ENCODE measurements at places on chromosomes 1 and 21.

GRCh38 chr1:214831956-214832355 lies 229.0 kb downstream of the CENPF start:
- no peak for DNase-seq

- no peak for DNase-seq
Measured at GRCh38 chr1:230506451-230506850, 80.3 kb upstream of the PGBD5 start.

GRCh38 chr1:29807689-29808088 lies 571.4 kb downstream of the PTPRU start:
- DNase-seq: no peak

GRCh38 chr1:246782120-246782900 lies 58.1 kb downstream of the SCCPDH start:
- no peak for DNase-seq

DNA sequence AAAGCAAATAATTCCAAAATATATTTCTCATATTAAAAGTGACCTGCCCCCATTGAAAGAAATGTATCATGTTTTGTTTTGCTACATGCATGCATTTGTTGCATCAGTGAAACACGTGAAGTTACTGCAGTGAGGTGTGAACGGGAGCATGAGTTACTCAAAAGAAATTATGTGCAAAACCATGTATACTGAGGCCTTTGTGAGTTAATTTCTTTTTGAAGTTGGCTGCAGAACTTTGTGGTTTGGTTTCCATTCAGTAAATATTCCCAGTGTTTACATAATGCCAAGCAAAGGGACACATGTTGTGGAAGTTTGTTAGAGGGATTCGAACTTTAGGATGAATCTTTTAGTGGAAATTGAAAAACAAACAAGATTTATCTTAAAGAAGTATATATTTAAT lies 619.4 kb upstream of the ADAMTS5 start:
- no peak for DNase-seq

DNA sequence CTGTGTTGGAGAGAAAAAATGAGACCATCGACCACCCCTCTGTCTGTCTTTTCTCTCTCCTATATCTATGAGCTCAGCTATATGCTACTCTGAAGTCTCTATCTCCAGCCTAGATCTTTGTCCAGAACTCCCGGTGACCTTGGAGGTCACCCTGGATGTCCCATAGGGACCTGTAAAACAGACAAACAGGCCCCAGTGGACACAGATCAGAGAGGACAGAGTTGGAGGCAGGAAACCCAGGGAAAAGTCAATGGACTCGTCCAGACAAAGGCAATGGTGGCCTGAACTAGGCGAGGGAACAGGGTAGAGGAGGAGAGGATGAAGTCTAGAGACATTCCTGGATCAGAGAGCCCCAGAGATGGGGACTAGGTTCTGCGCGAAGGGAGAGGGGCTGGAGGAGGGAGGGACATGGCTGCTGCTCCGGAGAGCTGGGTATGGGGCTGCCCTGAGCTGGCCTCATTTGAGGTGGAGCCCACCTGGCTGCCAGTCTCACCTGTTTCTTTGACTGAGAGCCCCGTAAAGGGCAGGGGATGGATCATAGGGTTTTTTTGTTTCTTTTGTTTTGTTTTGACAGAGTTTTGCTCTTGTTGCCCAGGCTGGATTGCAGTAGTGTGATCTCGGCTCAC lies 10.6 kb upstream of the MARCKSL1 start:
- no peak for DNase-seq

DNA sequence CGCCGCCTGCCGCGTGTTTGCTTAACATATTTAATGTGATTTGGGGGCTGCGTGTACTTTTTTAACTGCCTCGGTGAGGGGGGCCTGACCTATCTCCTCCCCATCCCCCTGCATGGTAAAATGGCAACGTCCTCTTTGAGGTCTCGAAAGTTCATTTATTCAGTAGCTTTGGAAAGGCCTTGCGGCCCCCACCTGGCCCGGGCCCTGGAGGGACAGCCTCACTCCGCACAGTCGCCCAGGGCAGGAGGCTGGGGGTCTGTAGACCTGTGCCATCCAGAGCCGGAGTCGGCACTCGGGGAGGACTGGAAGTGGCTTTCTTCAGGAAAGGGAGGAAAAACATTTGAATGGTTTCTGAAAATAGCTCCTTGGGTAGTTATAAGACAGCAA lies 38.0 kb upstream of the ACTRT2 start:
- no peak for DNase-seq

DNA sequence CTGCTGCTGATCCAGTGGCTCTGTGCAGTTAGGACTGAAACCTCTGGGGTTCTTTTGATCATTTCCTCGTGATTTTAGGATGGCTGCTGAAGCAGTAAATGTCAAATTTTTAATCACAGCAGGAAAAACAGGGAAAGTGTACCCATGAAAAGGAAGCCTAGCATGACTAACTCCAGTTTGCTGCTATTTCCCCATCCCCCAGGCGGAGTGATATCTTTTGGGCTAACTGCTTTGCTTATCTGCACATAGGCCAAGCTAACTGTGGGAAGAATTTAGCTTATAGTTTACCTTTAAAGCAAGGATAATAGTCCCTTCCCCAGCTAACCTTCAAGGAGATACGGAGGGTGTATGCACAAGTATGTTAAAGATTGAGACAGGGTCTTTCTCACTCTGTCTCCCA lies 149.8 kb upstream of the TNR start:
- DNase-seq: no peak

DNA sequence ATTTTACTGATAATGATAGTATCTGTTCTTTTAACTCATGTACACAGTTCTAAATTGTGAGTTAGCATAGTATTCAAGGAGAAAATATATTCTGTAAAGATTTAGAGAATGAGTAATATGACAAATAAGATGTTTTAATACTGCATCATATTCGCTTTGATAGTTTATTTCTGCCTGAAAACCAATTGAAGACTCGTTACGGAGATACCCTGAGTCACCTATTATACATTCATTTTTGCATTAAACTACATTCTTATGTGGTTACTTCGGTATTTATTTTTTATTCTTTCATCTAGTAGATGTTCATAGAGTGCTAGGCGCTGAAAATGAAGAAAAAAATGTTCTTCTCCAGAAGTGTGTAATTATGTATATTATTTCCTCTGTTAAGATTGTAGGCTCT lies 5.3 kb downstream of the UHMK1 start:
- no peak for DNase-seq

GRCh38 chr1:231065510-231066241 lies 25.6 kb upstream of the FAM89A start:
- no peak for DNase-seq

DNA sequence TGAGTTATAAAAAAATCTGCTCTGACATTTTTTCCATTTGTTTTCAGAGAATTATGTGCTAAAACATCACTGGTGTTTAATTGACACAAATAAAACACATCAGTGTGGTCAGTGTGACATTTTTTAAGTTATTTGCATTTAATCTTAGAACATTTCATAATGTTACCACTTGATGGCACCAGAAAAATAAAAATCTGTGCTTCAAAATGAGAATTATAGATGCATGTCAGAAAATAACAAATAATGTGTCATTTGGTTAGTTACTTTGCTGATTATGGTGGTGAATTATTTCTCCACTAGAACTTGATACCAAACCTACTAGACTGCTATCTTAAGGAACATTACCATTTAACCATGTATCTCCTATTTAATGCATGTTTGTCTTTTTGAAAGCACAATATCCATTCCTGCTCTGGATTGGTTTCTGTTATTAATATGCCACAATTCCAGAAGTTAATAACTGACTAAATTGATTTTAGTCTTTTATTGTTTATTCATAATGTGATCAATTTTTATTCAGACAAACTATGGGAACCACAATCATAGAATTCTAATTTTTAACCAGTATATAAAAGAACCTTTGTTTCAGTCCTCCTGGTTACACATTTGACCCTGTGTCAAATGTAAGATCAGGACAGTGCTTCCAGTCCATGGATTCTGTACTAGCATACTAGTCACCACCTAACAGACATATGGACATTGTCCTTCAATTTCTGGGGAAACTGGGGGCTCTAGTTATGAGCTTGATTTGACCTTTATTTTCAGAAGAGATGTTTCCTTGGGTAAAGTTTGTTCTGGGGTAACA lies 81.0 kb downstream of the RPS6KC1 start:
- DNase-seq: no peak

GRCh38 chr1:1199961-1200875 lies 6.2 kb downstream of the TNFRSF18 start:
- DNase-seq: no peak

Measured in stimulated activated CD8-positive, alpha-beta memory T cell treated with anti-CD3 and anti-CD28 coated beads, Interleukin-2, amount 100 ng/mL, for 48 hours (primary cell).